IPS DF 19.7 (cell line): ENCODE measurements at places on chromosomes 5 and 9.

GRCh38 chr5:179599100-179599499, 24.4 kb downstream of the HNRNPH1 start:
- no peak for DNase-seq

DNA sequence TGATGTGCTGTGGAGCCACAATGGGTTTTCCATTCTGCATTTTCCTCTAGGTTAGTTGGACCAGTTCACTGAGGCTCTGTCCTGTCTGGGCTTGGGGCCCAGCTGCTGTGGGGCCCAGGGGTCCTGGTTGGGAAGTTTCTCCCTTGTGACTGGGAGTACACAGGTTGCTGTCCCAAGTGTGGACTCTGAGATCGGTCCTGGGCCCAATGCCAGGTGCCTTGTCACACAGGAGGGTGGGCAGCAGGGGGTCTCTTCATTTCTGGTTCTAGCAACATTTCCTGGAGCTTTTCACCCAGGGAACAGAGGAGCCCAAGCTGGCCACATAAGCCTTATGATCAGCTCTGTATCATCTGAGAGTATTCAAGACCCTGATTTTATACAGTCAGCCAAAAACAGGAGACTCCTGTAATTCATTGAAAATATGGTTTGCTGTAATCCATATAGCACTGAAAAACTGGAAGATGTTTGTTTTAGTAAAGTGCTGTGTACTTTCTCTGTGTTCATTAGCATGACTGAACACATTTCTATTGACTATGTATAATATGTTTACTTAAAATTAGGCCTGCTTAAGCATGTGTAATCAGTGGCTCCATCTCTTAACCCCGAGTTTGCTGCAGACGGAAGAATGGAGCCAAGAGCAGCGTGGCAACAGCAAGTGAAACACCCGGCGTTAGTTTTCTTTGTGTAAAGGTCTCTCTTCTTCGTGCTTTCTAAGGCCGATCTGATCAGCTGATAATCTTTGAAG, 62.5 kb downstream of the MVB12B start:
- DNase-seq, result no peak

GRCh38 chr5:108760512-108760911, 12.8 kb downstream of the FER start:
- no peak for DNase-seq

DNA sequence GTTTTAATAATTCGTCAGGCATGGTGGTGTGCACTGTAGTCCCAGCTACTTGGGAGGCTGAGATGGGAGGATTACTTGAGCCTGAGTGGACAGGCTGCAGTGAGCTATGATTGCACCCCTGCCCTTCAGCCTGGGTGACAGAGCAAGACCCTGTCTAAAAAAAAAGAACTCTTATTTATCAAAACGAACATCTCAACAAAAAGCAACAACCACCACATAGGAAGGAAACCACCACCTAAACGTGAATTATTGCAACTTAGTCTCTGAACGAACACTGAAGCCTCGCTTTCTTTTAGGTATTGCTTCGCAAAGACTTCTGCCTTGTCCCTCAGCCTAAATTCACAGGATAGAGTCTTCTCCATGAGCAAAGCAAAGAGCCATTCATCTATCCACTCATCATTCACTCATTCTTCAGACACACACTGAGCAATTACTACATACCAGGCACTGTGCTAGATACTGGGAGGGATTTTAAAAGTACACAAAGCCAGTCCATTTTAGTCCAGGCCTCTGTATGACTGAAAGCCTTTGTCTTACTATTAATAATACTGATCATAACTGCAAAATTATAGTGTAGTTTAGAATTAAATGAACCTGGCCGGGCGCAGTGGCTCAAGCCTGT, 57.4 kb downstream of the THBS4 start:
- no peak for DNase-seq

DNA sequence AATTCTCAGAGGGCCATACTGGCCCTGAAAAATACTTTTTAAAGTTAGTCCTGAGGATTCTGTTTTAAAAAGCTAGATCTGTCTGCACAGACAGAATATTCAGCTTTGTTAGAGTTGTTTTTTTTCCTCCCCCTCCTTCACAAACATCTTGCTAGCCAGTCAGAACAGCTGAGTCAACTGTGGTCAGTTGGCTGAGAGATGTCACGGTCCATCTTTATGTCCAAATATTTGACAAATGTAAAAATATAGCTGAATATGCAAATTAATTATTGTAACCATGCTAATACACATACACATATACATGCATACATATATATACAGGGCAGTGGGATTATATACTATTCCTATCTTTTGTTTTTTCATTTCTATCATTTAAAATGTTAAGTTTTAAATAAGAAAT, 33.9 kb downstream of the UNC13B start:
- no peak for DNase-seq

GRCh38 chr5:178121391-178122276, 8.3 kb downstream of the N4BP3 start:
- DNase-seq, result no peak

GRCh38 chr5:68484307-68485068, 268.9 kb downstream of the PIK3R1 start:
- DNase-seq, result no peak

DNA sequence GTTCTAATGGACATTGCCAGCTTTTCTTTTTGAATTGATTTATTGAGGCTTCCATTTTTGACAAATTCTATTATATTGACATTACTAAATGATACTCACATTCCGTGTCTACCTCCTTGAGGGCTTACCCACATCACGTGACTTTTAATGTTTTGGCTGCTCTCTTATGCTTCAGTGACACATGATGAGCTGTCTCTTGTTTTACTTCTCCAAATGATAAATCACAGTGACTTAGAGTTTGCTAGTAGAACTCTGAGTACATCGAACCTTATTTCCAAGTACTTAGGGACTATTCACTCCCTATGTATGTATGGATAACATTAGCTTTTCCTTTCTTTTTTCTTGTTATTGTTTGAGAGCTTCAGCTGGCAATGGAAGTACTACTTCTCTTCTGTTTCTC, 169.8 kb upstream of the KCNN2 start:
- no peak for DNase-seq

GRCh38 chr9:114430457-114430856, 42.7 kb upstream of the AKNA start:
- DNase-seq, result no peak

- no peak for DNase-seq
Measured at GRCh38 chr9:70593241-70593640, 178.8 kb upstream of the KLF9 start.

GRCh38 chr5:87605663-87606062, 192.9 kb upstream of the CCNH start:
- no peak for DNase-seq

DNA sequence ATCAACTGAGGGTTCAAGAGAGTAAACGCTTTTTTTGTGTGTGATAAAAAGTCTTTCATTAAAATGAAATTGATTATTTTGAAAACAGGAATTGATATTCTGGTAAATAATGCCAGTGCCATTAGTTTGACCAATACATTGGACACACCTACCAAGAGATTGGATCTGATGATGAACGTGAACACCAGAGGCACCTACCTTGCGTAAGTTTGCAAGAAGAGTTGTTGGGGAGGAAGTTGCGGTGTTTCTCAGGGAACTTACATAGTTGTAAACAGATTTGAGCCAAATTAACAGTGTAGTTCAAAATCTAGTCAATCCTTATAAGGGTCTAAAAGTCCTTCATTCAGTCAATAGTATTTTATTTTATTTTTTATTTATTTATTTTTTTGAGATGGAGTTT, 28.9 kb downstream of the HSDL2 start:
- DNase-seq, result no peak

- peak; percentile 99 for DNase-seq
Measured at GRCh38 chr5:36619012-36619635, 12.7 kb downstream of the SLC1A3 start.

GRCh38 chr5:110726249-110727024, at the start of gene TMEM232:
Gene TMEM232, minus strand, starts transcription at chr5:110726671. Its CDS starts 59,319 bp downstream, at chr5:110667352.
- DNase-seq, result peak; percentile 50

DNA sequence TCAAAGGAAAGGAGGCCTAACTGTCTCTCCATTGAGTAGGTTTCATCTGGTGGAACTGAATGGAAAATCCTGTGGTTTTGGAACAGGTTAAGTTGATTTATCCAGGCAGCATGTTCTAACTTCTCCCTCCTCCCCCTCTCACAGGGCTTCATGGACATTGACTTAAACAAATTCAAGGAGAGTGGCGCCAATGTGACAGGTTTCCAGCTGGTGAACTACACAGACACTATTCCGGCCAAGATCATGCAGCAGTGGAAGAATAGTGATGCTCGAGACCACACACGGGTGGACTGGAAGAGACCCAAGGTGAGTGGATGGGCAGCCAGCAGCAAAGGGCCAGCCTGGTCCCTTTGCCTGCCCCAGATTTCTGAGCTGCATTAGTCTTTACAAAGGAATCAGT, 183.9 kb downstream of the GRIA1 start:
- no peak for DNase-seq

DNA sequence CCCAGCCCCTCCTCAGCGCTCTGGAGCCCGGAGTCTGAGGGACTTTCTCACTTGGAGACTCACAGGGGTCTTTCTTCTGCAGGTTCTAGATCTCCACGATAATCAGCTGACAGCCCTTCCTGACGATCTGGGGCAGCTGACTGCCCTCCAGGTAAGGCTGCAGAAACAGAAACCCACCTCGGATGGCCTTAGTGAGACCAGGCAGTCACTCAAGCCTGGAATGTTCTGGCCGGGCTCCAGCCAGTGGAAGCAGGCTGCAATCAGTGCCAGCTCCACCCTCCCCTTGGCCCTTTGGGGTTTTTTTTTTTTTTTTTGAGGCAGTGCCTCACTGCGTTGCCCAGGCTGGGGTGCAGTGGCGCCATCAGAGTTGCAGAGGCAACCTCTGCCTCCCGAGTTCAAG, 7.6 kb downstream of the LRSAM1 start:
- no peak for DNase-seq

GRCh38 chr9:78848061-78848460, 551.1 kb downstream of the PSAT1 start:
- DNase-seq, result no peak
